ENCODE measurements at places on chromosomes 2 and 18.

DNA sequence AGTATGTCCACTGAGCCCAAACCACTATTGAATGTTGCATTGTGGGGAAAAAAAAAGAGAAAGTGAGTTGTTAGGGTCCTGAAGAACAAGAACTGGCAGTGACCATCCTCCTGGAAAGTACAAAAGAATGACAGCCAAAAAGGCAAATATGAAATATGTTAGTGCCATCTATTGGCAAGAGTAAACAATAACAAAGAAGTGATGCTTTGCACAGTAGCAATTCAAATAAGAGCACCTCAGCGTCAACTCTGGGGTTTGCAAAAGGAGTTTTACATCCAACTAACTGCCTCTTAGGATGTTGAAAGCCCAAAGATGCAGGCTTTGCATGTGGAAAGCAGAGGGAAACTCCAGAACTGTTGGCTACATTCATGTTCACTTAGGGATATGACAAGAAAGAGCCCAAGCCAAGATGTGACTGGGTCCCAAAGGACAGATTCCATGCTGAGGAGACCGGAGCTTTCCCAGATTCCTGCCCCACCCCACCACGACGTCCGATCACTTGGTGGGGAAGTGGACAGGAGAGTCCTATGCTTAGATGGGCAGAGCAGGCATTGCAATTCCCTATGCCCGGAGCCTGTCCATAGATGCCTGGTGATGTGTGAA, 15.6 kb downstream of the TRABD2A start:
- no peak for DNase-seq

GRCh38 chr2:240785424-240786335, 34.3 kb downstream of the KIF1A start:
- DNase-seq, result no peak

DNA sequence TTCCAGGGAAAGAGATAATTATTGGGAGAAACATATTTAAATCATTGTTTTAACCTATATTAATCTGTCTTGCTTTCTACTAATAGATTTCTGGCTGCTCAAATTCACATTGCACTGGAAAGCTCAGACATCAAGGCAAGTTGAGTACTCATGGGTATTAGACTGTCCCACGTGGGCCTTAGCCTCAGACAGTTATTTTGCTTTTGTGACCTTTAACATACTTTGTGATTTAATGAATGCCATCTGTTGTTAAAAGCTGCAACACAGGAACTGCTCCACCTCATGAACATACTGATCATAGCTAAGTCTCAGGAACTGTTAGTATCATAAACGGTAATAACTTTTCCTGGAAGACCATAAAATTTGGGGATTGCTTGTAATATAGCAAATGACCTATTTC, 2.7 kb upstream of the LCT start:
- no peak for DNase-seq

GRCh38 chr2:130818809-130819208, 17.9 kb upstream of the ARHGEF4 start:
- DNase-seq, result no peak

GRCh38 chr2:119122663-119123062, 35.9 kb downstream of the C1QL2 start:
- no peak for DNase-seq

- DNase-seq, result no peak
These were observed 44.6 kb downstream of the KDM3A start for GRCh38 chr2:86485802-86486201.

DNA sequence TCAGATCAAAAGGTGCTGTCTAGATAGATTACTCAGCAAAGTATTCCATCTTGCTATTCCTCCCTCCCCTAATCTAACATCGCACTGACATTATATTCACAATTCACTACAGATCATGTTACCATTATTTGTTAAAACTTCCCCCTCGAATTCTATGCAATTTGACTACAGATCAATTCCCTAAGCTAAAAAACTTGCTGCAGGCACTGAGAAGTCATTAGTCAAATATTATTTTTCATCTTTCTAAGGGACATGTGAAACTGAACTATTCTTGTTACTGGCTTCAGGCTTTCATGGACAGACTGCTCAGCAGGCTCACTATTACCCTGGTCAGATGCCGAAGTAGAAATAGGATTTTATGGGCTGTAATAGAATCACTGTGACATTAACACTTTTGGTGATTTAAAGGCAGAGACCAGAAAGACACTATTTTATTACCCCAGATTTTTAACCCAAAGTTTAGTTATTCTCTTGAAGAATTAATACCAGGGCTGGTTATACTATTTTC, 15.1 kb downstream of the MYL1 start:
- no peak for DNase-seq

DNA sequence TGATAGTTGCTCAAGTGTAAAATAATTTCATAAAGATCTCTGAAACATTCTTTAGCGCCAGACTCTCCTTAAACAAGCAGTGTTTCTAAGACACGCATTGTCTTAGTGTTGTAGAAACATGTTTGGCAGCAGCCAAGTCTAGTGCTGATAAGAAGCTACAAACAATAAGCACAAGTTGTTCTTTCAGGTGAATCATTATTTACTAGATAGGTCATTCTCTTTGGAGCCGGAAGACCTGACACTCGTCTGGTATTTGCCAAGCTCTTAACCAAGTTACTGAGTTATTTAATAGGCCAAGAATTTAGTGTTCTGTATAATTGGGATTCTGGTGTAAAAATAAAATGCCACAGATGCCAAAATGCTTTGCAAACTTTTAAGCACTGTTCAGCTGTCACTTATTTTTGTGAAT, 852.1 kb downstream of the CPS1 start:
- DNase-seq, result no peak

DNA sequence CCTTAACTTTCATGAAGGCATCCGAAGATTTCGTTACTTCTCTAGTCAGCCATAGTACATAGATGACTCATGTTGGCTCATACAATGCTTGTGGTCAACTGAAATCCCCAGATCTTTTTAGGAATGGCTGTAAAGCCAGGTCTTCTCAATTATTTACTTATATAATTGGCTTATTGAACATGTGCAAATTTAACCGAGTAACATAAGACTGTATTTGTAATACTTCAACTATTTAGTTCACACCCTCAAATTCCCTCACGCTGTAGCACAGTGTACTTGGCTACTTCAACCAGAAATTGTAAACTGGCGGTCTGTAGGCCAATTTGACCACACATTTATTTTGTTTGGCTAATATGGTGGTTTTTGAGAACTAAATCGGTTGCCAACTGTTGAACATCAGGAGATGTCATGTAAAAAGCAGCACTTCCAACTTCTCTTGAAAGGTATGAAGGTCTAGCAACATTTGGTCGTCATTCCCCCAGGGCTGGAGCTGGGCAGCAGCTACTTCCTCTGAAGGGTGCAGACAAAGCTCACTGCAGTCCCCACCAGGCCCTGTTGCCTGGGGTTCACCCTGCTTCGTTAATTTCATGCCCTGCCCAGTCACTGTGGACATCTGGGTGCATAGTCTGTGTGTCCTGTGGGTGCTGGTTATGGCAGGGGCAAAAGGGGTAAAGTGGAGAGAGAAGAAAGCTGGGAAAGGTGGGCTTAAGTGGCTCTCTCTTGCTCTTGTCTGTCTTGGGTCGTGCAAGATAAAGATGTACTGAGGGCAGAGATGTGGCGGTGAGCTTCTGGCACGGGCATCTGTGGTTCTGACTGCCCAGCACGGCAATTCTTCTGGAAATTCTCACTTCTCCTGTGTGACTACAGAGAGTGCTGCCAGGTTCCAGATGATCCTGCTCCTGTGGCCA, 3.2 kb upstream of the SH3RF3 start:
- no peak for DNase-seq

DNA sequence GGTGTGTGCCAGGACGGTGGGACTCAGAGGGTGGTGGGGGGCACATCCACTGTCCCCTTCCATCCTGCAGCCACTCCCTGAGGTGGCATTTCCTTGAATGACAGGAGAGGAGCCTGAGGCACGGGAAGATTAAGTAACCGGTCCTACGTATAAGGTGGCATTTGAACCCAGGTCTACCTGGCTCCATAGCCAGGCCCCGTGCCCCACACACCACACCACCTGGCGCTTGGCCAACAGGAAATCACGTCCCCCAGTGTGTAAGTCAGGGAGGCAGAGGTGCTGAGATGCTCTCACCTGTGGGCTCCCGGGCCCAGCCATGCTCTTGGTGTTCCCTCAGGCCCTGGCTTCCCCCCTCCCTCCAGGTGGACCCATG, 53.7 kb downstream of the HPCAL1 start:
- no peak for DNase-seq

GRCh38 chr2:127906206-127906926, 20.6 kb upstream of the AMMECR1L start:
- DNase-seq, result no peak

GRCh38 chr18:68447286-68447685, 267.6 kb downstream of the TMX3 start:
- DNase-seq, result no peak

- no peak for DNase-seq
These were observed 8.5 kb upstream of the SP140L start for GRCh38 chr2:230318190-230319121.

DNA sequence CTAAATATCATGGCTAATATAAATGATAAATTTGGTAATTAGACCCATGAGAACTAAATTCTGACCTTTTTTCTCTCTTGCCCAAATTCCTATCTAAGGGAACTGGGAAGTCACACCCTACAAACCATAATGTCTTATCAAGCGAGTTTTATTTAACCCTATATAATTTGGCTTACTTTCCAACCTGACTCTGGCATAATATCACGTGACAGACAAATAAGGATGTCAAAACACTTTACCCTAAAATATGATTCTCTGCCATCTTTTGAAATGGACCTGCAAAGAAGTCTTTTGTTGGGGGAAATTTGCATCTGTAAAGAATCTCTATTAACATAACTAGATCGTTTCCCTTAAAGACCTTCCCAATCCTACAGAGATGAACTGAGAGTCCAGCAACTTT, 1823.5 kb upstream of the LRRTM1 start:
- no peak for DNase-seq

DNA sequence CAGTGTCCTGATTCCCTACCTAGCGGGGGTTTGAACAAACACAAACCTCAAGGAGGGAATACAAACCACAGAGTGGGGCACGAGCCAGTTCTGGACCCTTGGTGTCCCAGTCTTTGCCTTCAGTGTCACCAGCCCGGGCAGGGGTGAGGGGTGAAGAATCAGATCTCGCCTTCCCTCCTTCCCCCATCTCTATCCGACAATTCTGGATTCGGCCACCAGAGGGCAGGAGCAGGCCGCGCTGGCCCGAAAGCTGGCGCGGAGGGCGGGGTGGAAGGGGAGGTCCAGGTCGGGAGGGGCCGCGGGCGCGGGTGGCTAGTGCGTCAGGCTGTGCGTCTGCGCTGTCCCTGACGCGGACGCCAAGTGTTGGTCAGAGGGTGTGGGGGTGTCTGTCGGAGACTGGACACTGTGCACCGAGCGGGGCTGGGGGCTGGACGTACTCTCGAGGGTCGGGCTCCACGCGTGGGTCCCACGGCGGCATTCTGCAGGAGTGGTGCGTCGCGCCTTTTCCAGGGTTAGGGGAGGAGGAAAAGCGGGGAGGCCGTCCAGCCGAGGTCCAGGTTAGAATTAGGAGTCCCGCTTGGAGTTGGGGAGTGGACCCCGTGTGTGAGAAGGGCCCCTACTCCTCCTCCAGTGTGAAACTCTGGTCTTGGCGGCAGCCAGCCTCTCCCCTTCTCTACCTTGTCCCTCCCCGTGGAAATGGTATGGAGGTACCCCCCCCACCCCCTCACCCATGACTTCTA, 2.9 kb upstream of the CRYBA2 start:
- peak; percentile 89 for DNase-seq

DNA sequence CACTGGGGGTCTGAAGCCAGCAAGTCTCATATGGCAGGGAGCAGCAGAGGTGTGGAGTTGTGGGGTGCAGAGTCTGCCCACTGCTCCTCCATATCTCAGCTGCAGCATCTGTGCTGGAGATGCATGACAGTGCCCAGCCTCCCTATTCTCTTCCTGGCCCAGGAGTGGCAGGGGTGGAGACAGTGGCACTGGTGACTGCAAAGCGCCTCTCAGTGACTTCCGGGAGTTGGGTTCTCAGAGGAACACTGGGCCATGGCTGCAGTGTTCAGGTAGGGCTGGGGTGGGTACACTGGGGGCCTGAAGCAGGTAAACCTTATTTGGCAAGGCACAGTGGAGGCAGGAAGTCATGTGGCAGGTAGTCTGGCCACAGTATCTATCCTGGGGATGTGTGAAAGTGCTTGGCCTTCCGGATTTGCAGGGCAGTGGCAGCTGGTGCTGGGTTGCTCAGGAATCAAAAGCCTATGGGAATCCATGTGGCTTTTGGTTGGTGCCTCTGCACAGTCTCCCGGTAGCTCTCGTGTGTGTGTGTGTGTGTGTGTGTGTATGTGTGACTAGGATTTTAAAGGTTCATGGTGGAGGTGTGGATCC, 60.3 kb upstream of the THUMPD2 start:
- DNase-seq, result no peak

- DNase-seq, result no peak
These were observed 223.8 kb downstream of the DLGAP1 start for GRCh38 chr18:4231260-4231659.

DNA sequence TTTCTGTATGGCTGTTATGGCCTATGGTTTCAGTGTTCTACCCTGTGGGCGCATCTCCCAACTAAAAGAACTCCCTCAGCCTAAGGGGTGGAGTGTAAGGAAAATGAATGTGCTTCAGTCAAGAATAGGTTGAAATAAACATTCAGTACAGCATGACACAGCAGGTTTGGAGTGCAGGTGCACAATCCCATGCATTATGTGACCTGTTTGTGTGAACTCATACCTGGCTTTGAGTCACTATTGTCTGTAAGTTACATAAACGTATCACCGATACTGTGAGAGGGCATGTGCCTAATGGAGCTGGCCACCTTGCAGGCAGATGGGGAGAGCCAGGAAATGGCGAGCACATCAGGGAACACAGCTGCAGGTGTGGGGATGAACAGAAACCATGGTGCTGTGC, 216.0 kb downstream of the DSEL start:
- peak; percentile 1 for DNase-seq

- DNase-seq, result no peak
These were observed 14.5 kb upstream of the PAPOLG start for GRCh38 chr2:60741576-60741975.

- DNase-seq, result no peak
These were observed 85.6 kb downstream of the SS18 start for GRCh38 chr18:26004832-26005231.

- DNase-seq, result no peak
These were observed 311.5 kb downstream of the CDH2 start for GRCh38 chr18:27865431-27865830.

DNA sequence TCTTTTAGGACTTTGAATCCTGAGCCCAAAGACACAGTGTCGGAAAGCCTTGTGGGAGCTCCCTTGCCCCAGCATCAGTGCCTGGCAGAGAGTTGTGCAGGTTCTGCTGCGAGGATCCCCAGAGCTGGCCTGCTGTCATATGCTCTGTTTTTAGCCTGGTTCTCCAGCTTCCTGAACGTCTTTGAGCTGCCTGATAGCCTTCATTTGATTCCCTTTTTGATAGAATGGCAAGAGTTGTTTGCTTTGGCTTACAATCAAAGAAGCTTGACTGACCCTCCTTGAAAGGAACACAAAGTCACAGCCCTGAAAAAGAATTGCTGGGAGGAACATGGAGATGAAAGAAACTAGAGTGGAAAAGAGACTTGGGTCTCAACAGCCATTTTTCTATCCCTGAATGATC, 95.4 kb downstream of the C1QL2 start:
- no peak for DNase-seq

GRCh38 chr2:85235281-85235680, 92.5 kb downstream of the TGOLN2 start:
- no peak for DNase-seq
